ENCODE measurements at places on chromosomes 16 and 17.

DNA sequence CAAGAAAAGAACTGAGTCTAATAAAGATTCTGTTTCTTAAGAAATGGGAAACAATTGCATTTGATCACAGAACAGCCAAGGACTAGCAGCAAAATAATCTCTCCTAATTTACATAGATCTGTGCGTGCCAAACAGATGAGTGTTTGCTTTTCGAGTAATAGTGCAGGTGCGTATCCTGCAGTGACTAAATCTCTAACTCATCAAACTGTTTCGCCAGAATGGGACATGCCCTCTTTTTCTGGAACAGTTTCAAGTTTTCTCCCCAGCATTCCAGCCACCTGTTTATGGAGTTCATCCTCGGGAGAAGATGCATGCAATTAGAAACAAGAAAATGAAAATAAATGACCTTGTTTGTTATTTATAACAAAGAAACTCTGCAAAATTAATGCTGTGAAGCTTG is 5.7 kb upstream of the TOX3 start:
- DNase-seq = no peak

GRCh38 chr16:21283521-21284289 is 5.6 kb upstream of the CRYM start:
- no peak for DNase-seq

GRCh38 chr17:39996162-39996561 is 15.6 kb downstream of the PSMD3 start:
- no peak for DNase-seq

DNA sequence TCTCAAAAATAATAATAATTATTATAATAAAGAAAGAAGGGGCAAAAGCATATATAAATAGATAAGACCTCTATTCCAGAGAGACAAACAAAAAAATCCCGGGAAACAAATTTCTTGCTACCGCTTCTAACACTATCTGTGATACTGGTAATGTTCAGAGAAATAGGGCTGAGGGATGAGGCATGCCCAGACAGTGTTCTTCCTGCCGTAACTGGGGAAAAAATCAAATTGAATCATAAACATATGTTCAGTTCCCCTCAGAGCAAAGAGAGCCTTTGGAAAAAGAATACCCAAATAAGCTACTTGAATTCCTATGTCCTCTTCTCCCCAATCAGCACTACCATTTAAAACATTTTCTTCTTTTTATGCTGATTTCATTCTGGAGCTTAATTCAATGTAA is 688.0 kb downstream of the KCNJ2 start:
- DNase-seq = no peak

DNA sequence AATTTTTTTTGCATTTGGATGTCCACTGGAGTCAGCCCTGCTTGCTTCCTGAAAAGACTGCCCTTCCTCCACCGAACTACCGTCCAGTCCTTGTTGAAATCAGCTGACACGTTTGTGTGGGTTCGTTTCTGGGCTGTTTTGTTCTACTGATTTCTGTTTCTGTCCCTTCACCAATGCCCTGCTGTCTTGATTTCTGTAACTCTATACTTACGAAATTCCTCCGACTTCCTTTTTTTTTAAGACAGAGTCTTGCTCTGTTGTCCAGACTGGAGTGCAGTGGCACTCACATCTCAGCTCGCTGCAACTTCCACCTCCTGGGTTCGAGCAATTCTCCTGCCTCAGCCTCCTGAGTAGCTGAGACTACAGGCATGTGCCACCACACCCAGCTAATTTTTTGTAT is 8.4 kb upstream of the GAA start:
- no peak for DNase-seq

DNA sequence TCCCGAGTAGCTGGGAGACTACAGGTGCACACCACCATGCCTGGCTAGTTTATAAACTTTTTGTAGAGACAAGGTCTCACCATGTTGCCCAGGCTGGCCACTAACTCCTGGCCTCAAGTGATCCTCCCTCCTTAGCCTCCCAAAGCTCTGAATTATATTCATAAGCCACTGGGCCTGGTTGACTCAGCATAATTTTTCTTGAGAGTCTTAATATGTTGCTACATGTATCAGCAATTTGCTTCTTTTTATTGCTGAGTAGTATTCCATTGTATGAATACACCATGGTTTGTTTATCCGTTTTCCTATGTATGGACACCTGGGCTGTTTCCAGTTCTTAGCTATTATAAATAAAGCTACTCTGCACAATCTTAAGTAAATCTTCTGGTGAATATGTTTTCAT is 42.4 kb upstream of the NSRP1 start:
- DNase-seq = no peak

DNA sequence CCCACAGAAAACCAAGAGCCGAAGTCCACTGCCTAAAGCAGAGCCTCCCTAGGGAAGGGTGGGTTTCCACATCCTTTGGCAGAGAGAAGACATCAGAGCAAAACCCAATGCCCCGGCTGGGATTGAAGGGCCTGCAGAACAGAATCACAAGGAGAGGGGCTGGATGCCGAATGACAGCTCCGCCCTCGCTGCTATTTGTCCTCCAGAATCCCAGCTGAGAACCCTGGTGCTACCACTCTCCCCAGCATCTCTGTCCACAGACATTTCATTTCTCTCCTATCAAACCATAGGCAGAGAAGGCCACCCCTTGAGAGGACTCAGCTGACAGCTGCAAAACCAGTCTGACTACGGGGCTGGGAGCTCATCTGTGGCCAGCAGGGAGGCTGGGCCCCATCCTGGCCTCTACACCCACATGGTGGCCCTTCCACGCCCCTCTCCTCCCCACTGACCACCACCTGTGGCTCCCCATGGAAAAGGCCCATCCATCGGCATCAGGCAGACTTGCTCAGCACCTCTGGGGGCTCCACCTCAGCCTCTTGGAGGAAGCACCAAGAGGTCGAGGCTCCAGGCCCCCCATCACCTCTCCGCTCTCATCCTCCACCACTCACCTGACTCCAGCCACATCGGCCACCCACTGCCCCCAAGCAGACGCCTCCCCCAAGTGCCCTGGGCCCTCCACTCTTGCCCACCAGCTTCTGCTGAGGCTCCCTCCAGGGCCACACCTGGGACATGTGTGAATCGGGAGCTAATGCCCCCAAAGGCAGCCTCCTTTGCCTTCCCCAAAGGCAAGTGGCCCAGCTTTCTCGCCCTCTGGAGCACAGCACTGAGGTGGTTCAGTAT is 288.5 kb downstream of the C16orf95 start:
- DNase-seq = no peak

DNA sequence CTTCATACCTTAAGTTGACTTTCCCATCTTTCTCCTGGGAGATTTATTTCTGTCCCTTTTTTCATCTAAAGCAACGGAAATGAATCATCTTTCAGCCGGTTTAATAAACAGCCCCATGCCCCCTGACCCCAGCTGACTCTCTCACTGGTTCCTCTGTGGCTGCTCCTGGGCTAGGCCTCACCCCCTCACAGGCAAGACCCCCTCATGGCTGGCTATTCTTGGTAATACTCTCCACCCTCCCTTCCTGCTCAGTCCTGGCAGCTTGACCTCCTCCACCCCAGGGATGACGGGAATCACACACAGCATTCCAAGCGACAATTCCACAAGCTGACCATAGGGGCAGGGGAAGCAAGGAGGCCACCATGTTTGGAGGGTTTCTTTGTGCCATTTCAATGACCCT is 1.5 kb upstream of the ADAP2 start:
- no peak for DNase-seq

DNA sequence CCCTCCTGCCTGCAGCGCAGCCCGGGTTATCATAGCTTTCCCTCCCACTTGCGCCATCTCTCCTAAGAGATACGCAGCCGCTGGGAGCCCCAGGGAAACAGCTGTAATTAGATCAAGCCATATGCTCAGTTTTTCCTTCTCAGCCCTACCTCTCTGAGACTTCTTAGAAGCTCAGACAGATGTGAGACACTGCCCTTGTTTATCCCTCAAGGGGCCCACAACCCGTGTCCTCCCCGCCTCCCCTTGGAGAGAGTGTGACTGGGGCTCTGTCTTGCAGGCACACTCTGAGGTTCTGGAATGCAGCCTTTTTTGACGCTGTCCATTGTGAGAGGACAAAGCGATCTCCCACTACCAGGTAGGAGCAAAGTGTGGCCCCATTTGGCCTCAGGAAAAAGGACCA is 31.2 kb downstream of the CIBAR2 start:
- DNase-seq = no peak

- DNase-seq = no peak
Measured at GRCh38 chr16:24988129-24988518, 27.0 kb downstream of the ARHGAP17 start.

DNA sequence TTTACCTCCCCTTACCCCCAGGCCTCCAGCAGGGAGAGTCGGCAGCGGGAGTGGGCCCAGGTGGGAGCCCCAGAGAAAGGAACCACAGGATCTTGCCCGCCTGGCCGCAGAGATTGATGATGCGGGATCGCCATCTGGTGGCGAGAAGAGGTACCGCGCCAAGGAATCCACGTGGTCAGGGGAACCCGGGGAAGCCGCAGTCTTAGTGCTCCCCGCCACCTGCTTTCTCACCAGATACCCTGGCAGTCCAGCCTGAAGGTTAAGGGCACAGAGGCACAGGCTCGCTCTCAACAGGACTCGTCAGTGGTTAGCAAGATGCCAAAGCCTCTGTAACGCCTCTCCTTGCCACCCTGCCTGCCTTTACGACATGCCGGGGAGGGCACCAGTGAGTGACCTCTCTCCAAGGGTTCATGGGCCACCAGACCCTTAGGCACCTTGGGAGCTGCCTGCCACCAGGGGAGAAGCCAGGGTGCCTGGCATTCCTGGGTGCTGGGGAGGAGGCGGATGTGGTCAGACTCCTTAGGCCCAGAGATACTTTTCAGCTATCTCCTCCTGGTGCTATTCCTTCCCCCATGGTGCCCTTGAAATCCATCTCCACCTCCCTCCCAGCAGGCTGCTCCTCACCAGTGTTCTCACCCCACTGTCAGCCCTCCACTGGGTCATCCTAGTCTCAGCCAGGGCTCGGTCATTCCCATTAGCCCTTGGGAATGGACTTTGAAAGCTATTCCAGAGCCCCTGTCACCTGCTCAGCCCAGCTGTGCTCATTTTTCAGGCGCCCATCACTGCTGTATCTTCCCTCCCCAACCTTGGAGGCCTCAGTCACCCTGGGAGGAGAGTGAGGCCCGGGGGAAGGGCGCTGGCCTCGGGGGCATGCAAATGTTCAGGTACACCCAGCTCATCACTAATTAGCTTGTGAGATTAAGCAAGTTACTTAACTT is 5.5 kb upstream of the RHBDF2 start:
- DNase-seq = no peak

GRCh38 chr17:77473615-77474226 is 333.0 kb downstream of the SEC14L1 start:
- no peak for DNase-seq

DNA sequence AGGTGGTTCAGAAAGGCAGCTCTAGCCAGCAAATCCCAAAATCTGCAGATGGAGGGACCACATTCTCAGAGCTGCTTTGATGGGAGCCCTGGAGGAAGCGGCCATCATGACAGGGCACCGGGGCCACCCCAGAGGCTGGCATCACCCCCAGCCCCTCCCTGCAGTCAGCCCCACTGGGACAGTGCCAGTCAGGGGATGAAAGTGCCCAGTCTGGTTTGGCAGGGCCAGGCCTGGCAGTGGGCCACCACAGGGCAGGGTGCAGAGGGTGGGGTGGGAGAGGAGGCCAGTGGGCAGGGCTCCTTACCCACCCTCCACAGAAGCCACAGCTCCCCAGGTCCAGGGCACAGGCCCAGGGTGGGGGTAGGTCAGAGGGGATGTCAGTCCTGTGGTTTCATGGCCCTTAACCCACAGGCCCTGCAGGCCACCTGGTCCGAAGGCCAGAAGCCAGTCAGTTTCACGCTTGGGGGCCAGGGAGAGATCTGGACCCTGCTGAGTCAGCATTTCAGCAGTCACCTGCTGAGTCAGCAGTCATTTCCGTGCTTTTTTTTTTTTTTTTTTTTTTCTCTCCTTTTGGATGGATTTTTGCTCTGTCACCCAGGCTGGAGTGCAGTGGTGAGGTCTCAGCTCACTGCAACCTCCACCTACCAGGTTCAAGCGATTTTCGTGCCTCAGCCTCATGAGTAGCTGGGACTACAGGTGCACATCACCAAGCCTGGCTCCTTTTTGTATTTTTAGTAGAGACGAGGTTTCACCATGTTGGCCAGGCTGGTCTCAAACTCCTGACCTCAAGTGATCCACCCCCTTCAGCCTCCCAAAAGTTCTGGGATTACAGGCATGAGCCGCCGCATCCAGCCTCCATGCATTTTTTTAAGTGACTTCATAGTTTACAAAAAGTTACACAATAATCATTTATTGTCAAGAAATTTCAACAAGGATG is 10.4 kb downstream of the SLC25A10 start:
- DNase-seq = no peak

GRCh38 chr17:72691017-72691416 is 401.5 kb downstream of the SLC39A11 start:
- DNase-seq = no peak

DNA sequence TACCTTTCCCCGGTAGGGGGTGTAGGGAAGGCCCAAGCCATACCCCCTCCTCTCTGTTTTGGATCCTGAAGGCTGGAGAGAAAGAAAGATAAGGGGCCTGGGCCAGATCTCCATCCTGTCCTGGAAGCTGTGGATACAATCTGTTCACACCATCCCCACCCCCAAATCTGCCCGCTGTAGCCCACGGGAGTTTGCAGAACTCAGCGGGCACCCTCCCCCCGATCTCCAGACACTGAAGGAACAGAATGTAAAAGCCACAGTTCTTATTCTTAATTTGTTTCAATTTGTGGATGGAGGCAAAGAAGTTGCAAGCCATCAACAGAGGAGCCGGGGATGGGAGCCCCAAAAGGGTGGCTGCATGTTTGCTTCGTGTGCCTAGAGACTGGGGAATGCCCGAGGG is 27.2 kb downstream of the GJD3 start:
- DNase-seq = no peak

DNA sequence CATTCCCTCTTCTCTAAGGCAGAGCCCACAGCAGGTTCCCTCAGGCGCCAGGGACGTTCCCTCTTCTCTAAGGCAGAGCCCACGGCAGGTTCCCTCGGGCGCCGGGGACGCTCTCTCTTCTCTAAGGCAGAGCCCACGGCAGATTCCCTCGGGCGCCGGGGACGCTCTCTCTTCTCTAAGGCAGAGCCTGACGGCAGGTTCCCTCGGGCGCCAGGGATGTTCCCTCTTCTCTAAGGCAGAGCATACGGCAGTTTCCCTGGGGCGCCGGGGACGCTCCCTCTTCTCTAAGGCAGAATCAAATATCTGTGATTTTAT is 24.3 kb downstream of the ACSF3 start:
- no peak for DNase-seq
